Globus pallidus (tissue), 1 donor: ENCODE measurements at places on chromosomes 5 and 9.

- DNase-seq: no peak
Measured at GRCh38 chr5:172506921-172507320, 52.6 kb upstream of the SH3PXD2B start.

GRCh38 chr9:77977210-77977611 lies 54.4 kb downstream of the GNAQ start:
- DNase-seq: peak; percentile 92

DNA sequence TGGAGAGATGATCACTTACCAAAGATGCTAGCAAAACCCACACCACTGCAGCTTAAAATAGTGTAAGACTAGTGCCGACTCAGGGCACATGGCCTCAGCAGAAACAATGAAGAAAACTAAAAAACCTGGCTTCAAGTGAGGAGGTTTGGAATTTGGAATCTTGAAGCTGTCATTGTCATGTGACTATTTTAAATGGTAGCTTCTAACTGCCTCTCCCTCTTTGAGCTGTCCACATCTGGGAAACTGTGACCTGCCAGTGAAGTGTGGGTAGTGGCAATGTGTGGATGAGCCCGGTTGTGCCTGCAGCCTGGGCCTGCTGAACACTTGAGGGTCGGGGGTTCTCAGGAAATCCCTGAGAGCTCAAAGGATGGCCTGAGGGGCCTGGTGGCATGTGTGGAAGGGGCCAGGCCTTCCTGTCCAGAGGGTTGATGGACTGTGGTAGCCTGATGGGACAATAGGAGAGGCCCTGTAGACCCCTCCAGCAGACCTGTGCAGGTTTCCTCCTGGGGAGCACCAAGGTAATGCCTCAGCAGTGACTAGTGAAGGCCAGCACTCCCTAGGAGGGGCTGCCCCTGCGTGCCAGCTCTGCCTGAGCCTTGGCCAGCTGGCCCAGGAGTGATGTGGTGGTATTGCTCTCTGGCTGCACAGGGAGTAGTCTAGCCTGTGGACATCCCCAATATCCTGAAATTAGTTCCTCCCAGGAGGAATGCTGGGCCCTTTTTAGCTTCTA lies 13.6 kb downstream of the USP20 start:
- no peak for DNase-seq

- DNase-seq: no peak
Measured at GRCh38 chr5:180287404-180287803, 4.5 kb downstream of the MAPK9 start.

DNA sequence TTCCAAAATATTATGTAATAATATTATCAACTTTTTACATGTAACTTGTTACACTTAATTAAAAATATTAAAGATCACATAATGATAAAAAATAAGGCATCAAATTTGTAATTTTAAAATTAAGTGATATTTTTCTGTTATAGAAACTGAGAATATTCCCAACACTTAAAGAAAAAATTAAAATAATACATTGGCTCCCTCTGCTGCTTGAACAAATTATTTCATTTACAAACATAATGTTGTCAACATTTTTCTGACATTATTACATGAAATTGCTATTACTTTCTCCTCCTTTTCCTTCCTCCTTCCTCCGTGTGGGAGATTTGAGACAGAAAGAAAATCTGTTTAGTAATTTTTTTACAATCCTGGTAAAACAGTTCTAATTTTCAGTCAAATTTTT lies 42.3 kb downstream of the RNF180 start:
- no peak for DNase-seq

GRCh38 chr5:107557051-107557658 lies 113.6 kb downstream of the EFNA5 start:
- no peak for DNase-seq

GRCh38 chr5:174945853-174946252 lies 221.5 kb downstream of the MSX2 start:
- DNase-seq: peak; percentile 20

DNA sequence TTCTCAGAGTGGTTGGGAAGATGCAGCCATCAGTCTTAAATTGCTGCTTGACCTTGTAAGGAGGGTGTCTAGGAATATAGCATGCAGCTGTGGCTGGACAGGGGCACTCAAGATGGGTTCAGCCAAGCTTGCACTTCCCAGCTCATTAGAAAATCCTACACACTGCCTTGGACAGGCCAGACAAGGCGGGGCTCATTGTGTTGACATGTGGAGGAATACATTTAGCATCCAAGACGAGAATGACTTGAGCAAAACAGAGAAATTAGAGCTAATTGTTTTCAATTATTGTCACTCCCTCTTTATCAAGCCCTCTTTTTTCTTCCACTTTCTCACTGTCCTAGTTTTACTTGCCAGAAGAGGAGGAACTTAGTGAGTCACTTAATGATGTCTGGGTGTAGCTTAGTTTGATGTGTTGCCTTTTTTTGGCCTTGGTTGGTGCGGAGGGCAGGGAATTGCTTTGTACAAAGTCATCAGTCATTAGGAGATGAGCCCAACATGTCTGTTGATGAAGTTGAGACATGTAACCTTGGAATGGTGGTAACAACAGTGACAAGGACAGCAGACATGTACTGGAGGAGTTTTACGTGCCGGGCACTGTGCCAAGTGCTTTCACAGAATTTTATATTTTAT lies 1219.3 kb upstream of the WWC1 start:
- no peak for DNase-seq

DNA sequence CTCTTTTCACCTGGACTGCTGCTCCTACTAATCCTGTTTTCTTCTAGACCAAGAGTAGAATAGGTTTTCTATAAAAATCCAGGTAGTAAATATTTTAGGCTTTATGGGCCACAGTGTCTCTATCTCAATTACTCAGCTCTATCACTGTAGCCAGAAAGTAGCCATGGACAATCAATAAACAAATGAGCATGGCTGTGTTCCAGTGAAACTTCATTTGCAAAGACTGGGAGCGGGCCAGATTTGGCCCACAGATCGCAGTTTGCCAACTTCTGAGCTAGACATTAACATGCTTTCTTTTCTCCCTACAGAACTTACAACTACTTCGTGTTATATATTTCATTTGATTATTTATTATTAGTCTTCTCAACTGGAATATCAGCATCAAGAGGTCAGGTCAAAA lies 30.2 kb downstream of the BRINP1 start:
- DNase-seq: no peak

- no peak for DNase-seq
Measured at GRCh38 chr5:40569546-40570270, 110.0 kb upstream of the PTGER4 start.

DNA sequence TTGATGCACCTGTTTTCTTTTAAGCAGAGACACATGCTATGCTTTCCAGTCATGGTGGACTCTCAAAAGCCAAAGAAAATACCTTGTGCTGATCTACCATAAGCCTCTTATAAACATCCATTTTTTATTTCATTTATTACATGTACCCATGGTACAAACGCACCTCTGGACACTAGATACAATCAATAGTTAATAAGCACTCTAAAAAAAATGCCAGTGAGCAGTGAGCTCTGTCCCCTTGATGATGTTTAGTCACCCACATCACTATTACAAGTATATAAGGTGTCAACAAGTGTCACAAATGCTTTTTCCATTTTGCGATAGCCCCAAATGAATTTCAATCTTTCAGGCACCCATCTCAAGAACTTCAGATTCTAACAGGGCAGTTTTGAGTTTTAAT lies 5.9 kb downstream of the KLF4 start:
- no peak for DNase-seq

- no peak for DNase-seq
Measured at GRCh38 chr9:26296910-26297572, 595.6 kb downstream of the CAAP1 start.

GRCh38 chr9:134650431-134651190 lies 9.0 kb downstream of the COL5A1 start:
- no peak for DNase-seq

DNA sequence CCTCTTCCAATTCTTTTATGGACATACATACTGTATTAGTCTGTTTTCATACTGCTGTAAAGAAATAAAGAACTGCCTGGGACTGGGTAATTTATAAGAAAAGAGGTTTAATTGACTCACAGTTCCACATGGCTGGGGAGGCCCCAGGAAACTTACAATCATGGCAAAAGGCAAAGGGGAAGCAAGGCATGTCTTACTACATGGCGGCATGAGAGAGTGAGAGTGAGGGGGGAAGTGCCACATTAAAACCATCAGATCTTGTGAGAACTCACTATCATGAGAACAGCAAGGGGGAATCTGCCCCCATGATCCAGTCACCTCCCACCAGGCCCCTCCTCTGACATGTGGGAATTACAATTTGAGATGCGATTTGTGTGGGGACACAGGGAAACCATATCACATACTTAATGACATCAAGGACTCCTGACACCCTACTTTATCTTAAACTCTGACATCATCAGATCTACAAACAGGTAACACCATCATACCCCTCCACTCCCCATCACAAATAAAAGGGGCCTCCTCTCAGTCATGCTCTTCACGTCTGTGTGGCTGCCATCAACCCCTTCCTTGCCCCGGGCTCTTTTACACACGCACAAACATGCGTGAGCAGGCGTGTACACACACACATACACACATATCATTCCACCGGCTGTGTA lies 9.7 kb downstream of the ANKRD33B start:
- DNase-seq: no peak

DNA sequence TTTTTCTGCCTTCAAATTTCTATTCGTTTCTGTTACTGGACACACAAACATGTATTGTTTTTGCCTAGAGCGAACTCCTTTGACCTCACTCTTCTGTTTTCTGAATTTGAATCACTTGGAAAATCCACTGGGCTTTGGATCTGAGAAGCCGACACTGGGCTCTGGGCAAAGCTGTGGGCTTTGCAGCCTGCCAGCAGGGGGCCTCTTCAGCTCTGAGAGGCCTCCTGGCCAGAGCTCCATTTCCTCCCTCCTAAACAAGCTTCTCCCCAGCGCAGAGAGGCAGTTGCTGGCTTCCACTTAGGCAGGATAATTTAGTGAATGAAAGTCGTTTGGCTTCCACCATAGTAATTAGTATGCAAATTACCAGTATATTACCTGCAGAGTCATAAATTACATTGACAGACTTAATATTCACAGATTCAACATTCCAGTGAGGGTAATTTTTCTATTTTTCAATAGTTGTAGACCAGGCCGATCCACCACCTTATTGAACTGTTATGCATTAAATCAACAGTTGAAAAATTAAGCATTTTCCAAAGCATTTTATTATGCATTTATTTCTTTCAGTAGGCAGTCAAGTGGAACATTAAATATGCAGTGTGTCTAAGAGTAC lies 104.0 kb upstream of the ZNF366 start:
- peak; percentile 95 for DNase-seq

- DNase-seq: no peak
Measured at GRCh38 chr9:109737295-109737694, 42.7 kb upstream of the PALM2AKAP2 start.

DNA sequence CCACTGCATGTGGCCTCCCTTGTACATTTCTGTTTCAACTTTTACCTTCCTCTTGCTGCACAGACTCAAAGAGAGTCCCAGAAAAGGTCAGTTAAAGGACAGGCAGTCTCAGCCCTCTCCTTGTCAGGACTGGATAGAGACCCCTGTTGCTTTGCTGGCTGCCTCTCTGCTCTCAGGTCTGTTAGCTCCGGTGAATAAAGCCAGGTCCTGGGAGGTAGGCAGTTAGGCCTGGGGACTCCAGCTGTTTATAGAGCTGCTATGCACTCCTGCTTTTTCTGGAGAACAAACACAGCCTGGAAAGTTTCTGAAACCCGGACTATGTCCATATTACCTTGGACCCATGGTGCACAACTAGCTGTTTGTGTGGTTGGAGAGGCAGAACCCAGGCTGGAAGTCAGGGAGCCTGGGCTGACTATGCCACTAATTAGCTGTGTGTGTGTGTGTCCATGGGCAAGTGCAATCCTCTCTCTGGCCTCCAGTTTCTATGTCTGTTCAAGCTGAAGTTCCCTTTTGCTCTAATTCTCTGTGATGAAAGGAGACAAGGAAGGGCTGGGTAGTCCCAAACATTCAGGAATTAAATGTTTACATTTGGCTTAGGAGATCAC lies 42.9 kb downstream of the GLRA1 start:
- DNase-seq: no peak

DNA sequence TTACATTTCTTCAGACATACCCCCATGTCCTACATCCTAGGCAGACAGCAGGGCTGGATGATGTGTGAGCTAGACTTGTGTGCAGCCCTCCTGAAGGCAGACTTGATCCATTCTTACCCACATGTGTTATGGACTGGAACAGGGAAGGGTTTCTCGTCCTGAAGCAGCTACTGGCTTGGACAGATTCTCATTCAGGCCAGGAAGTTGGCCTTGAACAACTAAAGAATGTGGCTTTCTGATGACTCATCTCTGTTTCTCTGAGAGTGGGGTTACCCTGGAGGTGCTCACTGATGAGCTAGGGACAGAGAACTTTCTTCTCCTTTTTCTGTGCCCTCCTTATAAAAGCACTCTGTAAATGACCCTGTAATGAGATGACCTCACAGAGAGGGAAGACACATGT lies 246.5 kb downstream of the PCSK5 start:
- no peak for DNase-seq

DNA sequence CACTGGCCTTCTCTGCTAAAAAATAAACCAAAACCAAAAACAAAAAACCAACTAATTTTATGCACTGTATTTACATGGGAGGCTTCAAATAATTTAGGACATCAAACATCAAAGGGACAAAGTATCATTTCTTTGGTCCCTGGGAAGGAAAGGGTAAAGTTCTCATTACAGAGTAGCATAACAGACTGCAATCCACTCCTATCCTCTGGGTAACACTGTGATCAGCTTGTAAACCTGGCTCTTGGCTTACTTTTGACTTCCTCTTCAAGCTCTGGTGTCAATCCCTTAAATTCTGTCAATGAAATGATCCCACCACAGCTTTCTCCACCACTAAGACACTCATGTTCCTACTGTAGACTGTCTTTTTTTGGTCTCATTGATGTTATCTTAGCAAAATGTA lies 69.8 kb upstream of the VCAN start:
- DNase-seq: no peak

DNA sequence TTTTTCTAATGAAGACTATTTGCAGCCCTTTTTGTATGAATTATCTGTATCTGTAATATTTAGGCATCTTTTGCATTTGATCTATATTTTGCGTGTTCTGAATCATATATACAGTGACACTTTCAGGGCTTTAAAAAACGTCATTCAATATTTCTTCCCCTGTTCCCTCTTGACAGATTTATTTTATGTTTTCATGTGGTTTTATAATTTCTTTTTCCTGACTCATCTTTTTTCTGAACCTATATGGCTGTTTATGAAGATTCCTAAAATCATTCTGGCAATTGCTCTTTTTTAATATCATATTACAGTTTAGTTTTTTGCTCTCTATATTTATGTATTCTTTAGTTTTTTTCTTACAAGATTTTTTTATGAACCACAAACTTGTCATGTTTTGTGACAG lies 67.6 kb downstream of the SMARCA2 start:
- DNase-seq: no peak

DNA sequence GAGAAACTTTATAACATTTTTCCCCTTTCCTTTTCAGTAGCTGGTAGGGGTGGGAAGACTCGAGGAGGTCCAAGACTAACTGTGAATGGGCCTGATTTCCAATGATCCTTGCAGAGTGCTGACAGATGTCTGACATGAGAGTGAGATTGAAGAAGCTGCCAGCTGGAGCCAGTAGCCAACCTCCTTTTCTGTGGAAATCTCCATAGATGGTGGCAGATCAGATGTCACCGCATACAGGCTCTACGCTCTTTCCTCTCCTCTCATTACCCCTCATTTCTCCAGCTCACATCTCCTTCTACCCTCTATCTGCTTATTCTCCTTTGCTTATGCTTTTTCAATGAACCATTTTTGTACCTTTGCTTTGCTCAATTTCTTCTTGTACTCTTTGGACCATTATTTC lies 395.2 kb upstream of the TNC start:
- no peak for DNase-seq

GRCh38 chr5:144463481-144464223 lies 293.0 kb downstream of the KCTD16 start:
- DNase-seq: no peak
